ENCODE measurements at places on chromosomes 11 and 22. TPM values are rescaled to one million over a fixed set of nuclear protein-coding genes. Genes with fewer than 3 reads are reported as not detected.

DNA sequence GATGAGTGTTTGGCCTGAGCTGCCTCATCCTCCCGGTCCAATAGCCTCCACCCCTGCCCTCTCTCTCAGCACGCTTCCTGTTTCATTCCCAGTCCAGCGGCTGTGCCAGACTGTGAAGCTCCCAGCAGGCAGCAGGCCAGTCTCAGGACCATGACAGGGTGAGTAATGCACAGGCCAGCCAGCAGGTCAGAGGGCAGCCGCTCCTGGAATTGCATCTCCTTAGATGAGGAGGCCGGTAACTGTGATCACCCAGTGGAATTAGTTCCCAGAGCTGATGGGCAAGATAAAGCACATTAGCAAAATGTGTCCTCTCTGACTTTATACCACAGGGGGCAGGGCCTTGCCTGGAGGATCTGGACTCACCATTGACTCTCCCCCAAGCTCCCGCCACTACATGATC is 251.2 kb downstream of the ETS1 start:
- peak; percentile 59 for DNase-seq

GRCh38 chr22:19201869-19202798 is 23.6 kb upstream of the SLC25A1 start:
- no peak for DNase-seq

GRCh38 chr11:17887779-17888178 is 125.1 kb downstream of the SERGEF start:
- DNase-seq = no peak

GRCh38 chr11:23990346-23991164 is 506.3 kb upstream of the LUZP2 start:
- no peak for DNase-seq

- peak; percentile 91 for DNase-seq
Measured at GRCh38 chr11:68447015-68447801, 13.3 kb upstream of the PPP6R3 start.

GRCh38 chr11:65437436-65438227 is 15.0 kb downstream of the NEAT1 start:
- no peak for DNase-seq

- no peak for DNase-seq
Measured at GRCh38 chr11:133337951-133338418, 194.3 kb downstream of the OPCML start.

GRCh38 chr11:4194889-4195288 is 100.3 kb downstream of the RRM1 start:
- DNase-seq = no peak

The PKDREJ gene
- 0.15 TPM for total RNA-seq

DNA sequence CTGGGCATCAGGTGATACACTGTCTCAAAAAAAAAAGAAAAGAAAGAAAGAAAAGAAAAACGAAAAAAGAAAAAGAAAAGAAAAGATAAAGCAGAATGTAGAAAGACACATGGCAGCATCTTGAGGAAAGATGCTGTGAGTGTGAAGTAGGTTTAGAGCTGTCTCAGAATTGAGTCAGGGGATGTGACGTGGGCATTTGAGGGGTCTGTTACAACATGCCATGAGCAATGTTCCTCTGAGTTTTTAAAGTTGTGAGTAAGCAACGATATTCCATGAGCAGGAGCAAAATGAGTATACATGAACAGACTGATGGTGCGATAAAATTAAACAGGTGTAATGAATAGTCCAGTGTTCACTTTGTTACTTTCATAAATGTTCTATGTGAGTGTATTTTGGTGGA is 11.3 kb upstream of the QSER1 start:
- DNase-seq = no peak

Measured in aorta (tissue), 5 donors.